ENCODE measurements at places on chromosomes 5 and 9. TPM values are rescaled to one million over a fixed set of nuclear protein-coding genes. Genes with fewer than 3 reads are reported as not detected.

- no peak for DNase-seq
These were observed 207.2 kb downstream of the ERCC6L2 start for GRCh38 chr9:96082516-96083232.

- DNase-seq, result peak; percentile 51
These were observed 14.3 kb upstream of the JADE2 start for GRCh38 chr5:134510970-134511795.

DNA sequence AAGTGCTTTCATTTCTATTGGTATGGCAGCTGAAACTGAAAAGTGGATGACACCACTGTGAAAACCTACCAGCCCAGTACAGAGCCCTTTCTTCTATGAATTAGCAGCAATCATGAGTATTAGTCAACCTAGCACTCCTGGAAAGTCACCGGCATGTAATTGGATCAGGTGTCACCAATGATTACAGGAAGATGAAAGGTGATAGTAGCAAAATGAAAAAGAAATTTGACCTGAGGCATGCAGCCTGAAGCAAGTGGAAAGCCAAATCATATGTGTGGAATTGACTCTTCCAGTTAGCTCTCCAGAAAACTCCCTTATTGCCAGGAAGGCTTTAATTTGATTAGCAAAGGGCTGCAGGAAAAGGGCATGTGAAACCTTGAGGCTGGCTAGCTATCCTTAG, 81.2 kb upstream of the NAA35 start:
- no peak for DNase-seq

Gene ADRA1B
- polyA plus RNA-seq, result 0.25 TPM
